Hepatocyte (in vitro differentiated cells): ENCODE measurements at places on chromosomes 12 and 14. TPM values are rescaled to one million over a fixed set of nuclear protein-coding genes. Genes with fewer than 3 reads are reported as not detected.

The TGFB3 gene
- 26.2 and 30.5 TPM in 2 replicates for total RNA-seq

The POTEM gene
- not detected in 2 replicates for total RNA-seq

The MMP19 gene
- total RNA-seq = 6.1 and 6.4 TPM in 2 replicates

The ZNF891 gene
- total RNA-seq = 2.2 TPM in 2 replicates

The SLC2A14 gene
- total RNA-seq = 6.1 TPM in 2 replicates

The GZMB gene
- total RNA-seq = not detected in 2 replicates

The TAS2R19 gene
- total RNA-seq = 4.4 and 7.4 TPM in 2 replicates

The GALNT8 gene
- 1.8 and 2.5 TPM in 2 replicates for total RNA-seq

The TMTC1 gene
- 13.1 and 14.0 TPM in 2 replicates for total RNA-seq

The C1QL4 gene
- not detected in 2 replicates for total RNA-seq

The NKX2-1 gene
- total RNA-seq = 2.7 and 4.7 TPM in 2 replicates

The ADAM20 gene
- total RNA-seq = 0.08 and 0.30 TPM in 2 replicates

The ADCY6 gene
- 27.9 and 37.7 TPM in 2 replicates for total RNA-seq

The NTF3 gene
- total RNA-seq = 5.0 and 6.9 TPM in 2 replicates

The RND1 gene
- total RNA-seq = 25.8 and 39.1 TPM in 2 replicates

The OR4E2 gene
- total RNA-seq = not detected in 2 replicates

The B3GNT4 gene
- 0.13 TPM in 1 of 2 replicates, not detected in the other for total RNA-seq
